Pons (tissue), 1 donor: ENCODE measurements at places on chromosomes 11 and 22.
A peak's percentile ranks its signal among the peaks of the same experiment; 100 is the strongest.

DNA sequence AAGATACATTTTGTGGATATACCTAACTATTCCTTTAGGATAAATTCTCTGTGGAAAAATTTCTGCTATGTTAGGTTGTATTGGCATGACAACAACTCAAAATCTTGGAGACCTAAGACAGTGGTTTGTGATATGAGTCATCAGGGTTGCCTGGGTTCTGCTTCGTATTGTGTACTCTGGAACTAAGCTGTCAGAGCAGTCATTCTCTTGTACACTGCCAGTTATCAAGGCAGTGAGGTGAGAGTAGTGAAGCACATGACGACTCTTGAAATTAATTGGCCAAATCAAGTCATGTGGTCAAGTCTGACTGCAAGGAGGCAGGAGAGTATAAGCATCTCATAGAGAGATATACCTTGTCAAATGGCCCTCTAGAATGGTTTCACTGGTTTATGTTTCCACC is 104.4 kb downstream of the FANCF start:
- DNase-seq = no peak

GRCh38 chr11:126914941-126915340 is 85.6 kb downstream of the KIRREL3 start:
- DNase-seq = no peak

- peak; percentile 37 for DNase-seq
Measured at GRCh38 chr11:75453916-75454655, 21.1 kb upstream of the KLHL35 start.

DNA sequence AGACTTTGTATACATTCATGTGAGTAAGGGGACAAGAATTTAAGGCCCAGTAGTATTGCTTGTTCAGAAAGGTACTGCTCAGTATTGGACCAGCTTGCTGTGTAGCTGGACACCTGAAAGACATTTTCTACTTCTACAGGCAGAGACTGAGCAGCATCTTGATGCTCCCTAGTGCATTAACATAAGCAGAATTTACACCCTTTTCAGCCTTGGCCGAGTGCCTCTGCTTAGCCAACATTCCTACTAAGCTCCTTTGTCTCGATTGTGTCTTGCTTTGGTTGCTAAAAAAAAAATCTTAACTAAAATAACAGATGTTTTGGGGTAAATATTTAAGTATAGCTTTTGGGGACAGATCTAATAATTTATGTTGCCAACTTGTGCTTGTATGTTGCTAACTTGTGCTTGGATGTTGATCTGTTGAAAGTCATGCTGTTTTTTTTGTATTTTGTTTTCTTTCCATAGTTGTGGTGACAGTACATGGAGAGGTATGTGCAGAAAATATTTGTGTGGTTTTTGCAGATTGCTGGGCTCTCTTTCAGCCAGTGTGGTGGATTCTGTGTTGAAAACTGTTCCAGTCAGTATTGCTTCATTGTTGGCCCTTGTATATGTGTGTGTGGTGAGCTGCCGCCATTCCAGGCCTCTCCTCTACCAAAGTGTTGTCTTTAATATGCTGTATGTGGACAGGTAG is 3.7 kb downstream of the PTS start:
- DNase-seq = no peak

DNA sequence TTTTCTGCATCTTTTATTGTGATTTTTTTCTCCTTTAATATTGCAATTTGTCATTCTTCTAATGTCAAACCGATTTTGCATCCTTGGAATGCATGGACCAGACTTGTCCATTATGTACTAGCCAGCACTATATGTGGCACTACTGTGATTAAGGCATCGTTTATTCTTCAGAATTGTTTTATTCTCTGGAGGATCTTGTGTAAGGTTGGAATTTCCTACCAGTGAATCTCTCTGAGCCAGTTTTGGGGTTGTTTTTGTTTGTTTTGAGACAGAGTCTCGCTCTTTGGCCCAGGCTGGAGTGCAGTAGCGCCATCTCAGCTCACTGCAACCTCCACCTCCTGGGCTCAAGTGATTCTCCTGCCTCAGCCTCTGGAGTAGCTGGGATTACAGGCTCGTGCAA is 58.5 kb downstream of the IGLL5 start:
- no peak for DNase-seq

DNA sequence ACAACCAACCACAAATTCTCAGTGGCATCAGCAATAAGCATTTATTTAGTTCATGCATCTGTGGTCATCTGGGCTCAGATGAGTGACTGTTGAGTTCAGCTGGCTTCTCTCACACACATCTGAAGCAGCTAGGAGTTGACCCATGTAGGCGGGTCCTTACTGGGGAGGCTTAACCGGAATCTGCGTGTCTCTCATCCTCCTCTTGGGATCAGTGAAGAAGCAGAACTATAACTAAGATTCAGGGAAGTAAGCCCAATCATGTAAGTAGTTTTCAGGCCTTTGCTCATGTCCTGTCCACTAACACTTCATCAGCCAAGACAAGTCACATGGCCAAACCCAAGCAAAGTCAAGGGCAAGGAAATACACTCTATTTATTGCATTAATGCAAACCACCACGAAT is 236.2 kb downstream of the C11orf87 start:
- DNase-seq = no peak

- DNase-seq = no peak
Measured at GRCh38 chr22:50729391-50730012, 8.5 kb upstream of the ACR start.

GRCh38 chr11:61042961-61043540 is 59.2 kb upstream of the CD5 start:
- no peak for DNase-seq

DNA sequence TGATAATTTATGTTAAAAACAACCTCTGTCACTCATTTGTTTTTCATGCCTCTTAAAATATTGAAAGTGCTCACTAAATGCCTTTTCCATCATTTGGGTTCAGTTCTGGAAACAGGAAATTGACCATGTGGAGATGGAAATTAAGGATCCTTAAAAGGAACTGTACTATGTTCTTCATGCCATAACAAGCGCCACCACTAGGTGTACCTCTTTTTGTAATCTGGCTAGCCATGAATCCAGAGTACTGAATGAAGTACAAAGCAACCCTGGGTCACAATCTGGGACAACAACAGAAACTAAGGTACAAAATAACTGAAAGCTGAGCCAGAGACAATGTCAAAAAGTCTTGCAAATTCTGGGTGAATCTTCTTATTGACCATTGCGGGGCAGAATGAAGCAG is 559.1 kb downstream of the FAM181B start:
- DNase-seq = no peak

DNA sequence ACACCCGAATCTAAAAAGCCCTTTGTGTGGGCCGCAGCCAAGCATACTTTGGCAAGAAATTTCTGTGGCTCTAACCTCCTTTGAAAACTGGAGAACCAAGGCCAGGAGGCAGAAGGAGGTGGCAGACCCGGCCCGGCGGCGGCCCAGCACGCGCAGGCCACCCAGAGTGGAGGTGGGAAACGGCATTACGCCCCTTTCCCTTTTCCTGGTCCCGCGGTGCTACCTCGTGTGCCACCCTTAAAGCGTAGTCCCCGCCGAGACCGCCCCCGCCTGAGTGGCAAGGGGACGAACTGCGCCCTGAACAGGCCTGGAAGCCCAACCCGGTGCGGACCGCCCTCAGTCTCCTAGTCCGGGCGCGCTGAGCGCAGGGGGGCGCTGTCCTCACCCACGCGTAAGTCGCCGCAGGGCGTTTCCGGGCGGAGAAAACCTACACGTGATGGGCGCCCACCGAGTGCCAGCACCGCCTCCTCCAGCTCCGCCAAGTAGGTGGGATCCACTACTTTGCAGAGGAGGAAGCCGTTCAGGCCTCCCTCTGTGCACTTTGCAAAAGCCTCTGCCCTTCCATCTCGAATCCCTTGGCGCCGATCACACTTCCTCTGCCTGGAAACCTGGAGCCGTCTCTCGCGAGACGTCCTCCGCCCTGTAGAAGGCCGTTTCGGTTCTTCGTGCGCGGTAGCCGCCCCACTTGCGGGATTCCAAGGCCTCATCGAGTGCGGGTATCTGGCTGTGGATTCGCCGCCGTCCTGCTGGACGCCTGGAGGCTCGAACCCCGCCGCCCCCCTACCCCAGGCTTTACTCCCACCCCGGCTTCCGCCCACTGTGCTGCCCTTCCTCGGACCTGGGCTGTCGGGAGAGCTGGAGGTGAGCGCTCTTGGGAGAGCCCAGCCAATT is at the start of gene ACCS:
Gene ACCS, plus strand, starts transcription at position 430 of the 891 bp plus-strand sequence. CDS start 1,358 bp downstream, outside the sequence.
- peak; percentile 87 for DNase-seq

DNA sequence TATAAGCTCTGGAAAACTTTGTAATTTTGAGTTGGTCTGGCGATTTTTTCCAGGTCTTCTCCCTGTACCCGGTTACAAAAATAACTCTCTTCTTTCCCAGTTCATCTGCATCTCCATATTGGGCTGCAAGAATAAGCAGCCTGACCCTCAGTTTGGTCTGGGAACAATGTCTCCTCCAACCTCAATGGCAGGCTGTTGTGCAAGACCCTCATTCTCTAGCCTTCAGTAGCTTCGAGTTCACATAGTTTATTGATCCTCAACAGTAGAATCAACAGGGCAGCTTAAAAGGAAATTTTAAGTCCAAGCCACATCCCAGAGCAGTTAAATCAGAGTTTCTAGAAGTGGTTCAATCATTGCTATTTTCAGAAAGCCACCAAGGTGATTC is 35.3 kb downstream of the TMPRSS5 start:
- no peak for DNase-seq
